ENCODE measurements at places on chromosomes 12 and 14. TPM values are rescaled to one million over a fixed set of nuclear protein-coding genes. Genes with fewer than 3 reads are reported as not detected.

Gene OR10P1
- not detected for total RNA-seq

Gene ACOT2
- total RNA-seq, result 47.5 TPM

Gene SERPINA3
- 5.9 TPM for total RNA-seq

Gene CAPZA3
- total RNA-seq, result not detected

Gene GLI1
- 13.8 TPM for total RNA-seq

Gene LALBA
- not detected for total RNA-seq

Gene LHX5
- not detected for total RNA-seq

Gene DMAC2L
- 11.5 TPM for total RNA-seq

Gene TAS2R50
- total RNA-seq, result not detected

Gene PMEL
- total RNA-seq, result 0.68 TPM

Gene ALDH1L2
- total RNA-seq, result 3.9 TPM

Gene CLEC2D
- 0.75 TPM for total RNA-seq
